NCI-H1105 (cell line): ENCODE measurements at places on chromosomes 4 and X.
A peak's percentile ranks its signal among the peaks of the same experiment; 100 is the strongest.

GRCh38 chrX:69297506-69297905, 132.3 kb upstream of the PJA1 start:
- no peak for DNase-seq

DNA sequence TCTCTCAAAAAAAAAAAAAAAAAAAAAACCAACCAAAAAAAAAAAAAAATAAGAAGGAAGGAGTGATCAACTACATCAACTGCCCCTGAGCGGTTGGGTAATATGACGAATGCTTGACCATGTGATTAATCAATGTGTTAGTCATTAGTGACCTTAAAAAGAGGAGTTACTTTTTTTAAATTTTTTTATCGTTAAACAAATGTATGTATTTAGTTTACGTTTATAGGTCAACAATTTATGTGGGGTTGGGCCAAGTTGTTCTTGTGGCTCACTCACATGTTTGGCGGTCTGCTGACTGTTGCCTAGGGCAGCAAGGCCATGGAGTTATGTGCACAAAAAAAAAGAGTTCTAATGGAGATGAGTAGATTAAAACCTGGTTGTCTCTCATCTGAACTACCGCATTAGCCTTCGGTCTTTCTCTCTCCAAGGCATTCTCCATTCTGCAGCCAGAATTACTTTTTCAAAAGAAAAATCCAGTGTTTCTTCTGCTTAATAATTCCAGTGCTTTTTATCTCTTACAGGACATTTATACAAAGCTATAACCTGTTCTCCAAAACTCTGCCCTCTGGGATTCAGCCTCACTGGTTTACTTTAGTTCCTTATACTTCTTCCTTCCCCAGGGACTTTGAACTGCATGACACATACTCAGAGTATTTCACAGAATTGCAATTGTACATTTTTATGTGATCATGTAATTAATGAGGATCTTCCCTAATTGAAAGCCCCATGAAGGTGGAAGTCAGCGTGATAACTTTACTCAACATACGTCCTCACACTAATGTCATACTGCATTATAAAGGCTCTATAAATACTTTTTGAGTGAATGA, 505.5 kb downstream of the ANKRD50 start:
- no peak for DNase-seq

DNA sequence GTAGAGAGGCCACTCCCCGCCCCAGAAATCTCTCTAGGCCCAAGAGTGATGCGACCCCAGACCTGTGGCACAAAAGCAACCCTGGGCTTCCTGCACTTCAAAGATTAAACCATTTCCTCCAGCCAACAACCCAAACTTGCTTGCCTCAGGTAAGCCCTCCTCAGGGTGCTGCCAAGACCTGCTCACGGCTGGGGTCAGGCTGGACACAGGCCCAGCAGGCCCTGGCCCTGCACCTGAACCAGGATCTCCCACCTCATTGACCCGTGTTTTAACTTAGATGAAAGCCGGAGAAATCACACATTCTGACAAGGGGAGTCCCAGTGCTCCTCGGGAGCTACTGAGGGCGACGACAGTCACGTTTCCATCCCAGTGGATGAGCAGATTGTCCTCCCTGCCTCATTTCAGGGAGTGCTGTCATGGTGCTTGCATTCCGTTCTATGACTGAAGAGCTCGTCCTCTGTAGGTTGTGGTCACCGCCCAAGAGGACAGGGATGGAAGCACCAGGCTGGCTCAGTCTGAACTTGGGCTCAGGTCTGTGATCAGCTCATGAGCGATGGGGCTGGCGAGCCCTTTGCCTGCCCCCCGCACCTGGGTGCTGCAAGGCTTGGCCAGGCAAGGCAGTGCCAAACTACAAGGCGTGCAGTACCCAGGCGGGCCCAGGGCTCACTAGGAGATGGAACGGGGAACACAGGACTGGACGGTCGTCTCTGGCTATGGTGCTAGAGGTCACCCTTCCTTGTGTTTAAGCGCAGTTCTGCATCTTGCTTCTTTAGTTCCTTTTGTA, 25.9 kb downstream of the WDR1 start:
- no peak for DNase-seq

GRCh38 chrX:154049209-154050112, 29.8 kb upstream of the IRAK1 start:
- no peak for DNase-seq

DNA sequence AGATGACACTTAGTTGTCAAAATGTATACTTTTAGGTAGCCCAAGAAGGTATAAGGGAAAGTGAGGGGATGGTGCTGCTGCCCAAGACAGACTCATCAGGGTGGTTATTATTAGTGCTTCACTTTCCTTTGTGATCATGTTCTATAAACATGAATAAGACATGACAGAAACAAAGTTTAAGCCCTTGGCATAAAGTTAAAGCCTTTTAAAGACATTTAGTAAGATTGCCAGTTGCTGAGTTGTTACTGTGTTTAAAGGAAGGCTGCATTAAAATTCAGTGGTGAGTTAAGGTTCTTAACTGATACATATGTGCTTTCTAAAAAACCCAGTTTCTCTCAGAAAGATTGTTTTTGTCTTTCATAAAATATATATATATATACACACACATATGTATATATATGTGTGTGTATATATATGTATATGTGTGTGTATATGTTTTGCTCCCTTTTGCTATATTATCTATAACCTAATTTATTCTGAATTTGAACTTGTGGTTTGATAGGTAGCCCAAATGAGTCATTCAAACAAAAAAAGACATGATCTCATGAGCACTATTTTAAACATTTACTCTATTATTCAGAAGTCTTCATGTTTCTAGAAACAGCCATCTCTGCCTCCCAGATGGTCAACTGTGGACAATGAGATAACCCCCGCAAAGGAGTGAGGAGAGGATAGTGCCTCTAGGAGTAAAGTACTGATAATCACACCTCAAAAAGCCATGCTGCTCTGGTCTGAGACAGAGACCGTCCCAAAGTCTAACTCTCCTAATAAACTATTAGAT, 98.1 kb upstream of the OTUD4 start:
- no peak for DNase-seq

DNA sequence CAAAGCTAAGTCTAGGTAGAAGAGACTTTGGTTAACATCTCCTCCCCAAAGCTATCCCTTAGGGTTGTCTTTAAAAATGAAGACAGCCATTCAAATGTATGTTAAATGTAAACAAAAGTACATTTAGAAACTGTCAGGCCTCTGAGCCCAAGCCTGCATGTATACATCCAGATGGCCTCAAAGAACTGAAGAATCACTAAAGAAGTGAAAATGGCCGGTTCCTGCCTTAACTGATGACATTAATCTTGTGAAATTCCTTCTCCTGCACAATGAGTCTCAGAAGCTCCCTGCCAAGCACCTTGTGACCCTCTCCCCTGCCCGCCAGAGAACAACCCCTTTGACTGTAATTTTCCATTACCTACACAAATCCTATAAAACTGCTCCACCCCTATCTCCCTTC, 377.9 kb downstream of the FAM133A start:
- DNase-seq: no peak

- DNase-seq: no peak
These were observed 317.2 kb downstream of the CAMK2D start for GRCh38 chr4:113444386-113444785.

- no peak for DNase-seq
These were observed 111.0 kb upstream of the PITX2 start for GRCh38 chr4:110733901-110734300.

GRCh38 chr4:53026233-53026632, 164.1 kb downstream of the RASL11B start:
- DNase-seq: no peak

DNA sequence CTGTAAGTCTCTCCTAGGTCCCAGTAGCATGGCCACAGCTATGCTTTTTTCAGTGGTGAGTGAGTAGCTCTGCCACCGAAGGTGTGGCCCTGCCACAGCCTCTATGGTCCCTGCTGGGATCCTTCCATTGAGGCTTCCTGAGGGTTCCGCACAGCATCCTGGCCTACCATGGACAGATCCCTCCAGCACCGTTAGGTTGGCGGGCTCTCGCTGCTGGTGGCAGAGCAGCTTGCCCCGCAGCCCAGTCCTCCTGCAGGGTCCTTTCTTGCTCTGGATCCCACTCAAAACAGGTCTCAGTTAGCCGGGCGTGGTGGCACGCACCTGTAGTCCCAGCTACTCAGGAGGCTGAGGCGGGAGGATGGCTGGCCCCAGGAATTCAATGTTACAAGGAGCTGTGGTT, 2.4 kb upstream of the PDZD4 start:
- DNase-seq: no peak

- DNase-seq: peak; percentile 13
These were observed 19.4 kb downstream of the SORBS2 start for GRCh38 chr4:185792384-185793115.

- DNase-seq: no peak
These were observed at the start of gene TRIM61 for GRCh38 chr4:164977243-164978164. TSS of gene TRIM61 (minus strand) at chr4:164977657. CDS start at chr4:164970002, 7,655 bp downstream.

DNA sequence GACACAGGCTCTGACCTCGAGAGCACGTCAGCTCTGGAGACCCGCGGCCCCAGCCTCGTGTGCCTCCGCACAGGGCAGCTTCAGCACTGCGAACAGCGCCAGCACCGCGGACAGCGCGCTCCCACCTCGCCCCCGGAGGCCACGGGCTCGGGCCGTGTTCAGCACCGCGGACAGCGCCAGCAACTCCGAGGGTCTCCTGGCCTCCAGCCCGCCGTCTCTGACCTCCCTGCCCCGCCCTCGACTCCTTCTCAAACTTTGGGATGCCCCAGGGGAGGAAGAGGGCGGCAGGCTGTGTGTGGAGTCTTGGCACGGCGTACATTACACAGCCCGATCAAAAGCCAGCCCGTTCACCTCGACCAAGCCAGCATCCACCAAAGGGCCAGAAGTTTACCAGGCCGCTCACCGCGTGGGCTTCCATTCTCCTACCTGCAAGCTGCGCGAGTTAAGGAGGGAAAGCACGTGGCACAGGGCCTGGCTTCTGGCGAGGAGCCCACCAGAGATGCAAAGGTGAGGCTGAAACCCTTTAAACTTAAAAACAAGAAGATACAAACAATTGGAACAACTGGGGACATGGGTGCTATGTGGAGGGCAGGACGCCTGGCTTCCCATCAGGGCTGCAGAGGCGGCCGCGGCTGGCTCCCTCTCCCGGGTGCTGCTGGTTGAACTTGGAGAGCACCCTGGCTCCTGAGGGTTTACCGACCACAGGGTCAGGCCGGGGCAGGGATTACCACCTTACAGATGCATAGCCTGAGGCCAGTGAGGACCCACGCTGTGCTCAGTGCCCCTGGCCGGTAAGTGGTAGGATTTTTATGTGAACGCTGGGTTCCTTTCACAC, 4.5 kb upstream of the NKX1-1 start:
- DNase-seq: no peak

- DNase-seq: no peak
These were observed 24.2 kb downstream of the SULT1E1 start for GRCh38 chr4:69835766-69836165.

DNA sequence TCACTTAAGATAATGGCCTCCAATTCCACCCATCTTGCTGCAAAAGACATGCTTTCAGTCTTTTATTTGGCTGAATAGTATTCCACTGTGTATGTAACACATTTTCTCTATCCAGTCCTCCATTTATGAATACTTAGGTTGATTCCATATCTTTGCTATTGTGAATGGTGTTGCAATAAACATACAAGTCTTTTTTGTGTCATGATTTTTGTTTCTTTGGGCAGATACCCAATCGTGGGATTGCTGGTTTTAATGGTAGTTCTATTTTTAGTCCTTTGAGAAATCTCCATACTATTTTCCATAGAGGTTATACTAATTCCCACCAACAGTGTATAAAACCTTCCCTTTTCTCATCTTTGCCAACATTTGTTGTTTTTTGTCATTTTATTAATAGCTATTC, 180.9 kb downstream of the SMIM20 start:
- no peak for DNase-seq
